ENCODE measurements at places on chromosomes 7 and 10.
A peak's percentile ranks its signal among the peaks of the same experiment; 100 is the strongest.

- peak; percentile 54 for DNase-seq
Measured at GRCh38 chr7:100604028-100604975, 2.1 kb downstream of the PCOLCE start.

GRCh38 chr10:630581-631073 is 58.8 kb downstream of the DIP2C start:
- DNase-seq = peak; percentile 29

DNA sequence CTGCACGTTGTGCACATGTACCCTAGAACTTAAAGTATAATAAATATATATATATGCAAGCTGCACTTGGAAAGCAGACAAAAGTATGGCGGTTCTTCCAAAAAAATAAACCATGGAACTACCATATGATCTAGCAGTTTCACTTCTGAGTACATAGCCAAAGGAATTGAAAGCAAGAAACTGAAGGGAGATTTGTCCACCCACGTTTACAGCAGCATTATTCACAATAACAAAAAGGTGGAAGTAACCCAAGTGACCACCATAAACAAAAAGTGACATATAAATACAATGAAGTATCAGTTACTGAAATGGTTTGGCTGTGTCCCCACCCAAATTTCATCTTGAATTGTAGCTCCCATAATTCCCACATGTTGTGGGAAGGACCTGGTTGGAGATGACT is 525.3 kb upstream of the CELF2 start:
- DNase-seq = no peak

DNA sequence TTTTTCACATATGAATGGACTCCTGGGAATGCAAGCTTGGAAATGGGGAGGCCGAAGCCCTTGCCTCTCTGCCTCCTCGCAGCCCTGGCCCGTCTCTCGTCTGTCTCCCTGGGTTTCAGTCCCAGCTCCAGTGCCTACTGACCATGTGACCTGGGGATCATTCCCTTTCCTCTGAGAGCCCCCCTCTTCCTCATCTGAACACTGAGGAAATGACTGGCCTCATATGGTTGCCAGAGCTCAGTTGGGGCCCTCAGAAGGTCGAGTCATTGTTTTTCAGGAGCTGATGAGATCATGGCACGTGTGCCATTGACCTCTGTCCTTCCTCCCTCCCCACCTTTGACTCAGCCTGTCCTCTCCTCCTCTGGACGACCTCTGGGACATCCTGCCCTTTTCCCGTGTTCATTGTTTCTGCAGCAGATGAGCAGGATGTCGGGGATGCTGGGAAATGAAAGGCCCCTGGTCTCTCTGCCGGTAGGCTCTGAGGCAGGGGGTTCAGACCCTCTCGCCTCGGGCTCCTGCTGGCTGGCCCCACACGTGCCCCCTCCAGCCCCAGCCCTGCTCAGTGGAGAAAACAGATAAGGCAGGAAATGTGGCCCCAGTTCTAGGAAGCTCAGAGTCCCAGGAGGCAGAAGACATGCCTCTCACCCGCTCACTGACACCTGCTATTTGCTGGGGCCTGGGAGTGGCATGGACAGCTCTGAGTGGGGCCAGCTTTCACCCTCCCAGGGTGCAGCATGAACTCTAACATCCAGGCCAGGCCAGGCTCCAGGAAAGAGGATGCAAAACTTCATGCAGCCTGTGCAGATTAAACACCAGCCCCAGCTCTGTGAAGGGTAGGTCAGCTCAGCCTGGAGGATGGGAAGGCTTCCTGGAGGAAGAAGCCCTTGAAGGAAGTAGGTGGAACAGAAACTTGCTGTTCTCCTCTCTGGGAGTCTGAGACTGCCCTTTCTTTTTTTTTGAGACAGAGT is 8.3 kb upstream of the PPP1R35 start:
- no peak for DNase-seq

GRCh38 chr7:106220307-106220706 is 64.5 kb downstream of the NAMPT start:
- no peak for DNase-seq

GRCh38 chr7:75743455-75743859 is 4.7 kb upstream of the HIP1 start:
- DNase-seq = no peak

GRCh38 chr7:151048911-151049463 is 656 bp downstream of the ASIC3 start:
- no peak for DNase-seq

DNA sequence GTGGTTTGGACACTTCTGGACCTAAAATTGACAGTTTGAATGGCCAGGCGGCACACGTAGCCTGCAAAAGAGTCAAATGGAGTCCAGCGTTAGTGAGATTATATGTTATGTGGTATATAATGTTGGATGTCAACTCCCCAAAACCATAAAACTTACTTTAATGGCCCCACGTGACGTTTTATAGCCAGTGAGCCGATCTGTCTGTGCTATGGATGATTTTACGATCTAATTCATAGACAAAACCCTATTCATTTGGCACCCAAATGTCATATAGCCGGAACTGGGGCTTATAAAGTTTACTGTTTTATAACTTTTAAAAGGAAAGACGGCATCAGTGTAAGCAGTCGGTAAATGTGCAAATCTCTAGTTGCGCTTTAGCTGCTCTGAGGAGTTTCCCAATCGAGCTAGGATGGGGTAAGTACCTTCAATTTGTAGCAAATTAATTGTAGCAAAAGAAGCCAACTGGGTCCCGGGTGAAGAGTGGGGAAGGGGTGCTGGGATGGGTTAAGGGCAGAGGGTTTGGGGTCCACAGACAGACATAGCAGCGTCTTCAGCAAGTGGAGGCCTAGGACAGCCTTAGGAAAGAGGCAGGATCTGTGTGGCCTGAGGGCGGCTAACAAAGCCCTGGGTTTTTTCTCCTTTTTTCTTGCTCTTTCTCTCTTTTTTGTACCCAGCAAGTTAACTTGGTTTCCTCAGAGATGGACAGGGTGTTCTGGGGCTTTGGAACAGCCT is 3.2 kb downstream of the HOXA5 start:
- no peak for DNase-seq

DNA sequence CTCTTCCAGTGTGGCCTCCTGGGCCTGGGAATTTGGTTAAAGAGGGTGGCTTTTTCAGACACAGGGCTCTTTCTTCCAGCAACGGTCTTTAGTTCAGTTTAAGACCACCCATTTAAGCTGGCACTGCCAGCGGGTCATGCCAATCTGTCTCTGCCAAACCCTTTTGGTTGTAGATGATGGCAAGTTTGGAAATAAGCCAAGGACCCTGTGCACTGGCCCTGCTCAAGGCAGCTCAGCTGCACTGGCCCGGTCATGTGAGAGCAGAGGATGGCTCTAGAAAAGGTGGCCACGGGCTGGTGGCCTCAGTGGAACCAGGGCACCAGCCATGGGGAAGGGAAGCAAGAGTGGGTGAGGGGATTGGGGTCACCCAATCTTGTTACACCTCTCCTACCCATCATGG is 294.1 kb downstream of the GLRX3 start:
- DNase-seq = no peak

DNA sequence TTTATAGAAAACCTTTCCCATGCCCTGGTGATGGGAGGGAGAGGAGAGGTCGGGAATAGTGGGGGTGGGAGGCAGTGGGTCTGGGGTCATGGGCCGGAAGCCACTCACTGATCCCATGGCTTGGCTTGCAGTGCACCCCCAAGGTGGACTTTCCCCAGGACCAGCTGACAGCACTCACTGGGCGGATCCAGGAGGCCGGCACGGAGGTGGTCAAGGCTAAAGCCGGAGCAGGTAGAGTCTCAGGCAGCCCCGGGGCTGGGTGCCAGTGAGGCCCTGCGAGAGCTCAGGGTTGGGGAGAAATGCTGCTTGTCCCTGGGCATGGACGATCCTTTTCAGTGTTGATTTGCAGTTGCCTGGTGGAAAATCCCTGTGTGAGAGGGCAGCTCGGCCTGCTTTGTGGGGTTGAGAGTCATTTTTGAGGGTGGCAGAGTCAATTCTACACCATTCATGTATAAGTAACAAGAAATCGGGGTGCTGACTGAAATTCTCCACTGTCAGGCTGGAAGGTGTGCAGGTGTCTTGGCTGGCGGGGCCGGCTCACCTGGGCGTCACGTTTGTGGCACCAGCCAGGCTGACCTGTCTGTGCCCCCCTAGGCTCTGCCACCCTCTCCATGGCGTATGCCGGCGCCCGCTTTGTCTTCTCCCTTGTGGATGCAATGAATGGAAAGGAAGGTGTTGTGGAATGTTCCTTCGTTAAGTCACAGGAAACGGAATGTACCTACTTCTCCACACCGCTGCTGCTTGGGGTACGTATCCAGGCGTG is 16.5 kb downstream of the MDH2 start:
- no peak for DNase-seq

- no peak for DNase-seq
Measured at GRCh38 chr7:2966466-2967078, 77.1 kb downstream of the CARD11 start.

DNA sequence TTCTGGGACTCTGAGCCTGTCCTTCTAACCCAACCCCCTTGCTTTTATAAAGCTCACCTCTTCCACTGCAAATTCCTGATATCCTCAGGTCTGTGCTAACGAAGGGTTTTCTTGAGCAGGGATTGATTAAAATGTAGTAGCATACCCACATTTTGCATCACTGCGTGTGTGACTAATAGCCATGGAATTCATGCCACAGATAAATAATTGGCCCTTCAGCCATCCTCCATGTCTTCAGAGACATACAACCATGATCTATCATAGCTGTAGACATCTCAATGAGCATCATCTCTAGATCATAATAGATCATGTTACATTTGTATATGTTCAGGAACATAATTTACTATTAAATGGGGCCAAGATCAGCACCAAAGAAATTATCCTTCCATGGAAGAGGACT is 990.3 kb downstream of the KCNMA1 start:
- DNase-seq = no peak

DNA sequence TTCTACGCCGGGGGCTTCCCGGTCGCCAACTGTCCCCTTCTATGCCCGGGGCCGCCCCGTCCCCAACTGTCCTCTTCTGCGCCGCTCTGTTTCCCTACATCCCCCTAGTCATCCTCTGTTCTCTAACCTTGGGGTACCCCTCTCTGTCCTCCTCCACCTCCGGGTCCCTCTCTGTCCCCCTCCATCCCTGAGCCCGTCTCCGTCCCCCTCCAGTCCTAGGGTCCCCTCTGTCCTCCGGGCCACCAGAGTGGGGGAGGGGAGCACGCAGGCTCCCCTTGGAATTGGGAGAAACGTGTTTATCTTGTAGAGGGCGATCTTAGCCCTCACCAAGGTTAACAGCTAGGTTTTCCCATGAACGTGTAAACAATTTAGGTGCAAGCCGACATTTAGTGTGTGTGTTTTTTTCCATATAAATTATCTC is 852 bp upstream of the KLF6 start:
- DNase-seq = peak; percentile 4

DNA sequence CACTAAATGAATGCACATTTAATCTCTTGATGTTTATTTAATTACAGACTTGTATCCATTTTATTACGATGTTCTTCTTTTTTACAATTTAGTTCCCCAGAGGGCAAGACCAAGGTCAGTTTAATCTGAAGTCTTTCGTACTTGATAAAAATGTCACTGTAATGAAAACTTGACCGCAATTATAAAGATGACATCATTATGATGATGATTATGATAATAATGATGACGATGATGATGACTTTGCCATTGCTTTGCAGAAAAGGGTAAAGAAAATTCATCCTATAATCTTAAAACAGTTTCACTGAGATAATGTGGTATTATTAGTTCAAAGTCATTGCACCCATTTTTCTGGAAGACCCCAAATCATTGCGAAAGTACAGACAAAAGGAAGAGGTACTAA is 290.1 kb downstream of the NEBL start:
- DNase-seq = no peak

GRCh38 chr10:86359111-86359510 is 7.5 kb downstream of the GRID1 start:
- no peak for DNase-seq

GRCh38 chr7:152173372-152174070 is 148.0 kb downstream of the GALNT11 start:
- DNase-seq = no peak

DNA sequence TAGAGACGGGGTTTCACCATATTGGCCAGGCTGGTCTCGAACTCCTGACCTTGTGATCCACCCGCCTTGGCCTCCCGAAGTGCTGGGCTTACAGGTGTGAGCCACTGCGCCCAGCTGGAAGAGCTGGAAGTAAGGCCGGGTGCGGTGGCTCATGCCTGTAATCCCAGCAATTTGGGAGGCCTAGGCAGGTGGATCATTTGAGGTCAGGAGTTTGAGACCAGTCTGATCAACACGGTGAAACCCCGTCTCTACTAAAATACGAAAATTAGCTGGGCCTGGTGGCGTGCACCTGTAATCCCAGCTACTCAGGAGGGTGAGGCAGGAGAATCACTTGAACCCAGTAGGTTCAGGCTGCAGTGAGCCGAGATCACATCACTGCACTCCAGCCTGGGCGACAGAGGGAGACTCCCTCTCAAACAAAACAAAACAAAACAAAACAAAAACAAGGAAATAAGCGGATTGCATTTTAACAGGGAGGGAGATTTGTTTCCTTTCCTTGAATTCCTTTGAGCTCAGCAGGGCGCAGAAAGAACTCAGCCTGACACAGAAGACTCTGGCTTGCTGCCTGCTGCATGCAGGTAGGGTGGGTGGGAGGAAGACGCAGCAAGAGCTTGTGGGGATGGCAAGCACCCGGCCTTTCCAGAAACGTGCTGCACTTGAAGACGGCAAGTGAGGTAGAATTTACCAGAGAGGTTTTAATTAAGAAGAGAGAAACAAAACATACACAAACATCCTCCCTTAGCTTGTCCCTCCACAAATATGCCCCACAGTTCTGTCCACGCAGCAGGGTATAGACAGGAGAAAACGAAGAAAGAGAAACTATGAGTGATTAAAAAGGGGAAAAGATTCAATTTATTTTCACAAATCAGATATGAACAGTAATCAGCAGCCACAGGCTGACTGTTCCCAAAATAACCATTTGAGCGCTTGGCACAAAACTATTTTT is 148.0 kb downstream of the RNF216 start:
- no peak for DNase-seq

- no peak for DNase-seq
Measured at GRCh38 chr7:88361357-88361756, 54.7 kb upstream of the STEAP4 start.

GRCh38 chr10:112797855-112798254 is 152.2 kb upstream of the TCF7L2 start:
- no peak for DNase-seq
